ENCODE measurements at places on chromosomes 7 and 10.

- DNase-seq, result no peak
Observed at GRCh38 chr10:7492660-7493046, 81.8 kb upstream of the SFMBT2 start.

GRCh38 chr7:77995717-77996116, 197.1 kb downstream of the PHTF2 start:
- peak; percentile 24 for DNase-seq

DNA sequence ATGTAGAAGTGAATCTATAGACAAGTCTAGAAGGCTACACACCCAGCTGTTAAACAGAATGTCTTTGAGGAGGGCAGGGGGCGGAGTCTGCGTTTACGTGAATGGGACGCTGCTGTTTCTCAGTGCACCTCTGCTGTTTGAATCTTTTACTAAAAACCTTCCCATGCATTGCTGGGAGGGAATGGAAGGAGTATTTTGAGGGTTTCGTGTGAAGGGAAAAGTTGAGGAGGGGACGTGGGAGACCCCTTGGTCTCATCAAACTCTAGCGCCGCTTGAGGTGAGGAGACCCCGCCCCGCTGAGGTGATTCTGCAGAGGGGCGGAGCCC, 492 bp upstream of the VCL start:
- DNase-seq, result peak; percentile 22

GRCh38 chr7:101238226-101239182, 902 bp upstream of the CLDN15 start:
- no peak for DNase-seq

GRCh38 chr10:60975716-60976115, 31.7 kb upstream of the RHOBTB1 start:
- DNase-seq, result no peak

GRCh38 chr10:48496105-48496830, 108.6 kb downstream of the ARHGAP22 start:
- DNase-seq, result no peak

GRCh38 chr7:71937840-71938371, 474.2 kb downstream of the CALN1 start:
- DNase-seq, result no peak

DNA sequence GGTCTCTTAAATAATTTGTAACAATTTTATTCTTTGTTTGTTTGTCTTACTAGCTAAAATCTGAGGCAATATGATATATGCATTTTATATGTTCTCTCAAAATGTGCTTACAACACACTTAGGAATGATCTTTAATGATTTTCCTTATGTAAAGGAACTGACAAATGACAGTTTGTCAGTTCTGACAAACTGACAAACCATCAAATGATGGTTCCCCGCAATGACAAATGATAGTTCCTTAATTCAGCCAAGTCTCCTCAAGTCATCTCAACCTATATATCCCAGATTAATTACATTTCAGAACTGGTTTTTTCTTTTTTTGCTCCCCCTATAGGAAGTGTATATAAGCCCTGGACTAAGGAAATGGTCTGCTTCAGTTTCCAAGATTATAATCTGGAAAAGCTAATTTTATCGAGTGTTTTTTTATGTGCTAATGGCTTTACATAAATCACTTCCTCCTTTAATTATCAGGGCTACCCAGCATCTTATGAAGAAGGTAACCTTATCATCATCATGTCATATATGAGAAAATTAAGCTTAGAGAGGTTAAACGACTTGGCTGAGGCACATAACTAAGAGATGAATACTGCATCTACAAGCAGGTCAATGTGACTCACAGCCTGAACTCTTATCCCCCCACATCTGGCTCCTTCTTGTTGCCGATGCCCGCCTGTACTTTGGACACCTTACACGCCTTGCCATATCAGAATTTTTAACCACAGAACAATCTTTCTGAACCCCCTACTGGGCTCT, 75.1 kb downstream of the RELN start:
- DNase-seq, result no peak

DNA sequence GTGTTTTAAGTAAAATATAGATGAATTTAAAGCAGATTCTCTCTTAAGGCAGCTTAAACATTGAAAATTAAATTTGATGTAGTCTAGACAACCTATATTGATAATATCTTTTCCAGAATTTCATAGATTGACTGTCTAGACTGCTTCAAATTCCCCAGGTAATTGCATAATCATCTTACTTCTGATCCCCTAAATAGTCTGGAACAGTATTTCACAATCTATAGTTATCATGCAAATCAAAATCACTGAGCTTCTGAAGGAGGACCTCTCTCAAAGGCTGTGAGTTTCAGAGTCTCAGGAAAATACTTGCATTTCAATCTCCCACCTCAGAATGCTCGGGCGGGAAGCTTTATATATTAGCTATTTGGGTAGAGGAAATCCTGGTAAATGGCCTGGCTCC, 87.3 kb downstream of the SEMA3A start:
- no peak for DNase-seq

- DNase-seq, result no peak
Observed at GRCh38 chr7:83161186-83161585, 1.5 kb downstream of the PCLO start.

- no peak for DNase-seq
Observed at GRCh38 chr7:142795339-142795863, 24.6 kb downstream of the PRSS2 start.

GRCh38 chr10:26215935-26216584, 514 bp upstream of the GAD2 start:
- DNase-seq, result no peak

DNA sequence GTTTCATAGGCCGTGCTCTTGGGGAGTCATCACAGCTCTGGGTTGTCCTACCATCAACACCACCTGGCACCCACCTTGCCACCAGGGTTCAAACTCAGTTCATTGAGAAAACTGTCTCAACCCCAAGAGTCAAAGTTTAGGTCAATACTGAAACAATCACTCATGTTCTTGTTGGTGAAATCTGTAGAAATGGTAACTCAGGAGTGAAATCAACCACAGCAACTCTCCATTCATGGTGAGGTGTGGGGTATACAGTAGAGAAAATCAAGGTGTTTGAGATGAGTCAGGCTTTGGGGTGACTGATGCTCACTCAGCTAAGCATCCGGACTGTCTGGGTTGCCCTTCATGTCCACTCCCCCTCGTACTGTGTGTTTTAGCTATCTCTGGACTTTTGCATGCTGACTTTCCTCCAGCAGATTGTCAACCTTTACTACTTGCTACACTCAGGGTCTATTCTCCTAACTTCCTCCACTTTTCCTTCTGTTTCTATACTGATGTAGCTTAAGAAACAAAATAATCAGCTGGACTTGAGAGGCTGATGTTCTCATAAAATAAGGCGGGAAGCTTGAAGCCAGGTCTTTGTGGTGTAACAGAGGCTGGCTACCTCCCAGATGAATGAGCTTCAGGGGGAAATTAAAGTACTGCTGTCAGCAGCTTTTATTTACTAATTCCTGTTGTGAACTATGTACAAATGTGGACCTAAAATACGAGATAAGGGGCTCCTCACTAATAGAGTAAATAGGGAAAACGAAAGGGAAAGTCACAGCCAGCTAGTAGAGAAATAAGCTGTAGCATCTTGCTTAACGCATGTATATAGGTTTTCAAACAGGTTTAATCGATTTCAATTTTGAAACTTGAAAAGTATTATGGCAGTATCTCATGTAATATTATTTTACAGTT, 173.6 kb upstream of the AKR1E2 start:
- no peak for DNase-seq

GRCh38 chr10:21352886-21353285, 172.6 kb downstream of the SKIDA1 start:
- DNase-seq, result no peak

GRCh38 chr7:14069961-14070360, 80.5 kb upstream of the ETV1 start:
- no peak for DNase-seq

GRCh38 chr7:140694592-140694991, 1.9 kb upstream of the NDUFB2 start:
- no peak for DNase-seq

GRCh38 chr7:50594136-50594535, 28.9 kb upstream of the DDC start:
- no peak for DNase-seq

DNA sequence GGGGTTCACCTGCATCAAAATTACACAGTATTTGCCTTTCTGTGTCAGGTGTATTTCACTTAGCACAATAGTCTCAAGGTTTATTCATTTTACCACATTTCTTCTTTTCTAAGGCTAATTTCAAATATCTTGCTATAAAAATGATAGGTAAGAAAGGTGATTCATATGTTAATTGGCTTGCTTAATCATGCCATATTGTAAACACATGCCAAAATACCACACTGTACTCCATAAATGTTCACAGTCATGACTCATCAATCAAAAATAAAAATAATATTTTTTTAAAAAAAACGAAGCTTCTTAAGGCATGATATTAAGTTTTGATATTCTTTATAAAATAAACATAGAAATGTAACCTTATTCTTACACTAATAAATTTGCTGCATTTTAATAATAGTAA, 947.1 kb downstream of the GRM8 start:
- no peak for DNase-seq

GRCh38 chr7:135300913-135301765, 67.5 kb downstream of the STRA8 start:
- DNase-seq, result no peak

DNA sequence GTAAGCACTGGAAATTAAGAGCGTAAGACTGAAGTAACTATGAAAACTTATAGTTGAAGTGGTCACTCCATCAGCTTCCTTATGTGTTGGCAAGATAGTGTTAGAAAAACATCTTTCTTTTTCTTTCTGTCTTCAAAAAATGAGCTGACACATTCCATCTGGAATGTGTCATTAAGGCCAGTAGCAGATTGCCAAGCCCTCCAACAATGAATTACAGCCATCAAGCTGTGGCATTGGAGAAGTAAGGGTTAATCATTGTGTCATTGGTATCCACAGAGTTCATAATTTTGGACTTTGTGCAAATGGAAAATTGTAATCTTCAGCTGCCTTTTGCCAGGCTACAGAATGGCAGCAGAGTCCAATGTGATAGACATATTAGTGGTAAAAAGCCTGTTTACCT, 926.3 kb downstream of the NRG3 start:
- no peak for DNase-seq

DNA sequence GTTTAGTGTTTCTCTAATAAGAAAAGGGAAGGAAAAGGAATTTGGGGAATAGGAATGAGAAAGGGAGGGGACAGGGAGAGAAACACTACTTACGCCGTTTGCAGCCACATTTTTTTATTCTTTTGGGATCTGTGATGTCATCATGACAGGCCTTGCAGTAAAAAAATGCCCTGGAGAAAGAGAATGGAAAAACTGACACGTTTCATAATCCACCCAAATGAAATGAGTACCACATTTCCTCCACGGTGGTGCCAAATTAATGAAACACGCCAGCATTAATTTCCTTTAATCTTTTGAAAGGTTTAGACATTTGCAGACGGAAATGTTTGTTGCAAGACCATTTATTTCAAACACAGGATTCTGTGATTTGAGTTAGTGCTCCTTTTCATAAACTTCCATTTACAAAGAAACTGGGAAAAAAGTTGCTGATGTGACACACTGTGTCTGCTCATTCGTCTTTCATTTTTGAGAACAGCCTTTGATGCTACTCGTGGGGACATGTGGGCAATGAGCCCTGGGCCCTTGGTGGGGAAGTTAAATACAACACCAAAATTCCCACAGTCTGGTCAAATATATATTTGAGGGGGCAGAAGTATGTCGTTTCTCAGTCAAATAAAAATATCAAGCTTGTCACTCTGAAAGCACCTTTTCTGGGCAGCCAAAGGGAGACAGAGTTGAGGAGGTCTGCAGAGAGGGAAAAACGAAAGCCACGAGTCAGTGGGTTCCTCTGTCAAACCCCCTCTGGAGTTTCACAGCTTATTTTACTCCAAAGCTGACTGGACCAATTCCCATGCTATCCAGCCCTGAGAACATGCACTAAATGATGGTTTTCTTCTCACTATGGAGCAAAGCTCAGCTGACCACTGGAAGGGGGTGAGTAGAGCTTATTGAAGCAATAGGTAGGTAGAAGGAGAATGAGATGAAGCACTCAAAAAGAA, 625.5 kb downstream of the KCNMA1 start:
- DNase-seq, result no peak

- DNase-seq, result no peak
Observed at GRCh38 chr7:32941181-32941580, 16.1 kb upstream of the FKBP9 start.

DNA sequence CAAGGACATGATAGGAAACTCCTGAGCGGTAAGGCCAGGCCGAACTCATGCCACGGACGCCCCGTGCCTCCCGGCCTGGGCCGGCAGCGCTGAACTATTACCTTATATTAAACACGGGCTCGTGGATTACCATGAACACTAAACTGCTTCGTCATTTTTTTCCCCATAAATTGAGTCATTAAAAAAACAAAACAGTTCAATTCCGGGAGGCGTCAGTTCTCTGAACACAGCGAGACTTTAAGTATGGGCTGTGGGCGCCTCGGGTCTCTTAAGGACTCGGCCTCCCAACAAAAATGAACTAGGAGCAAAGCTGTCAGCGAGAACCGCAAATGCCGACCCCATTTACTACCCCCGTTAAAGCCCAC, 519 bp downstream of the PITRM1 start:
- DNase-seq, result peak; percentile 69

- DNase-seq, result no peak
Observed at GRCh38 chr10:117364110-117364960, 10.9 kb downstream of the PDZD8 start.

GRCh38 chr7:38306171-38306570, 32.7 kb upstream of the TARP start:
- DNase-seq, result no peak

DNA sequence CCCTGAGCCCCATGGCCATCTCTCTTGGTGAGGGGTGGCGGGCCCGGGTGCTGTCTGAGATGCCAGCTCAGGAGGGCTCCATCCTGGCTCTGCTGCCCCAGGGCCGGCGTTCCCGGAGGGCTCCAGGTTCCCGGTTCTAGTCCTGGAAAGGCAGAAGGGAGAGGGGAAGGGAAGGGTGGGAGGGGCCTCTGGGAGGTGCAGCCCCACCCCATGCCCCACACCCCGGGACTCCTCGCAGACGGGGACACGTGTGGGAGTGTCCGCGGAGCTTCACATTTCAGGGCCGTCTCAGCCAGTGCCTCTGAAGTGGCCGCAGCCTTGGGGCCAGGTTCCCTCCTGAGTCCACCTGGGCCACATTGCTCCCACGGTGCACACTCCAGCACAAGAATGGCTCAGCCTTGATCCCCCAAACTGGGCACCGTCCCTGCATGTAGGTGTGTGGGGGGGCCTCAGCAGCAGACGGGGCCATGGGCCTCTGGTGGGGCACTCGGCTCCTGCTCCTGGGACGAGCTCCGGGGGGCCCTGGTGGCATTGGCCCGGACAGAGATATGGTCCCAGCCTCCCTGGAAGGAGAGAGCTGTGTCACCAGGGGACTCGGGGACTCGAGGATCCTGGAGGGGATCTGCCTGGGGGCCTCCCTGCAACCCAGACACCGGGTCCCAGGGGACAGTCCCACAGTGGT, 5.8 kb downstream of the BHLHA15 start:
- DNase-seq, result no peak

DNA sequence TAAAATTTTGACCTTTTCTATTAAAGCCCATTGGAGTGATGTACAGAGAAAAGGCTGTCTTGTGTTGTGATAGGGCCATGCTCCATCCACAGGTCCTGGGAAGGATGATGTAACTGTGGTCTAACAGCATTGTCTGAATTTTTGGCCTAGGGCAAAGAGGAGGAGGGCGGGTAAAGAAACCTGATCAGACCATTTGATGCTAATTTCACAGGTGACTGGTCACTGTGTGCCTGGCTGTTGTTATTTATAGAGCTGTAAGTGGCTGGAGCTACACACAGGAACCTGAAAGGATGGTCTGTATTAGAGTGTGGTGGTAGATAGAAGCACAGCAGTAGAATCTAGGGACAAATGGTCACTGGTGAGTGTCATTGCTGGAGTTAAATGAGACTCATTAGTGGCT, 182.1 kb downstream of the AUTS2 start:
- DNase-seq, result no peak

GRCh38 chr7:41478187-41478586, 224.7 kb downstream of the INHBA start:
- DNase-seq, result no peak

All from hepatic stellate cell (primary cell).